ENCODE measurements at places on chromosomes 6 and 20. TPM values are rescaled to one million over a fixed set of nuclear protein-coding genes. Genes with fewer than 3 reads are reported as not detected.

GRCh38 chr20:49685809-49686208, 27.9 kb downstream of the B4GALT5 start:
- DNase-seq, result no peak

- no peak for DNase-seq
Observed at GRCh38 chr6:159830501-159831372, 30.7 kb downstream of the PNLDC1 start.

- no peak for DNase-seq
Observed at GRCh38 chr6:4910037-4910760, 93.6 kb downstream of the RPP40 start.

Gene GFOD1
- 31.8 TPM for total RNA-seq

GRCh38 chr6:122623279-122623678, 13.1 kb downstream of the PKIB start:
- DNase-seq, result no peak

GRCh38 chr6:137190583-137191094, 17.2 kb upstream of the IL22RA2 start:
- no peak for DNase-seq

Gene PSORS1C2
- total RNA-seq, result not detected

GRCh38 chr6:155708100-155708499, 252.5 kb upstream of the NOX3 start:
- DNase-seq, result no peak

Gene TCP11
- not detected for total RNA-seq

Gene RANBP9
- 44.7 TPM for total RNA-seq

Gene OPRL1
- total RNA-seq, result 0.68 TPM

GRCh38 chr6:7025861-7026260, 81.9 kb upstream of the RREB1 start:
- no peak for DNase-seq
